Muscle of arm (tissue), 14 donors: ENCODE measurements at places on chromosomes 13 and 19. TPM values are rescaled to one million over a fixed set of nuclear protein-coding genes. Genes with fewer than 3 reads are reported as not detected.
A peak's percentile ranks its signal among the peaks of the same experiment; 100 is the strongest.

DNA sequence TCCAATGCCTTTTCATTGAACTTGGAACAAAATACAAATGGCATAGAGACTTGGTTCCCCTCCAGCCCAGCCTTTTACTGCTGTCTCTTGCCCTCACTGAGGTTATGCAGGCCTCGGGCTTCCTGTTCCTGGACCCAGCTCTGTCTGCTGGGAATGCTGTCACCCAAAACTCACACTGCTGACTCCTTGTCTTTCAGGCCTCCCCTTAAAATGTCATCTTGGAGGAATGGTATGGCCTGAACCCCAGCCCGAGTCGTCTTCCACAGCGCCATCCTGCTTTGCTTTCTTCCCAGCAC lies 9.7 kb upstream of the ANKRD10 start:
- no peak for DNase-seq

- no peak for DNase-seq
Observed at GRCh38 chr19:14004619-14005348, 1.3 kb downstream of the RFX1 start.

- DNase-seq: no peak
Observed at GRCh38 chr13:80336776-80337287, 4.1 kb downstream of the SPRY2 start.

DNA sequence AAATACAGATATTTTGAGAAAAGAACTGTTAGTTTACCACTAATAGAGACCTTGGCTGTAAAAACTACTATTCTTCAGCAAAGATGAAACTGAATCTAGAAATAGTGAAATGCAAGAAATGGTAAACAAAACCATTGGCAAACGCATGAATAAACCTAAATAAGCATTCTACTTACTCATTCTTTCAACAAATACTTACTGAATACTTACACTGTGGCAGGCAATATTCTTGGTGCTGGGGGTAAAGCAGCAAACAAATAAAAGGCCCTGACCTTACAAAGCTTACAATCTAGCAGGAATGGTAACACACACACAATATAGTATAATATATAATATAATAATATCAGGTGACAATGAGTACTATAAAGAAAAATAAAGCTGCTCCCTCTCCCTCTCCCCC lies 38.7 kb downstream of the KATNAL1 start:
- no peak for DNase-seq

SLC7A10 gene
- polyA plus RNA-seq: 7.0 TPM

PRRG2 gene
- polyA plus RNA-seq: 3.1 TPM

GRCh38 chr13:49342454-49342853 lies 94.7 kb downstream of the CDADC1 start:
- no peak for DNase-seq

DNA sequence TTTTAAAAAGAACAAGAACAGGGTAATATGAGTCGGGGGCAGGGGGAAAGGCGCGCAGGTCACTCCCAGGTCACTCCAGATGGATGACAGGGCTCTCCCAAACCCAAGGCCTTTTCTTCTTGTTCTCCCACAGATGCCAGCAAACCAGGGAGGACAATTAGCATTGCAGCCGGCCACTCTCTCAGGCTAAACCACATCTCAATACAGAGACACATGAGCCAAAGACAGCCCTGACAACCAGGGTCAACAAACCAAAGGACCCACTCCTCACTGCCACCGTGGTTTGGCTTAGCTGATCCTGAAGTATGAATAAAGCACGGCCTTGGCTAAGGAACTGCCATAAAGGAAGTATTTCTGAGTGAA lies 47.3 kb downstream of the LATS2 start:
- no peak for DNase-seq

DNA sequence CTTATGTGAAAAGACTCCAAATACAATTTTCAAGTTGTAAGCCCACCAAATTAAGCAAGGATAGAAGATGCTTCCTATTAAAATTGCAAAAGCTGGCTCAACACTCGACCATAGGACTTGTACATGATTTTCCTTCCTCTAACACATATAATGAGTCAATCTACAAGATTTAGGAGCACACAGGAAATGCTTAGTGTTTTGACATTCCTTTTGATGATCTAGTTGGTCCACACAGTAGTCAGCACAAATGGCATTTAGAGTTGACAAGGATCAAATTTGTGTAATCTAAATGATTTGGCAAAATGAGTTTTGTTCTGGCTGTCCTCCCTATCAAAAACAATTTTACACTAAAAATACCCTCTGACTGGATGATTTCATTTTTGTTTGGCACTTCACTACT lies 340.2 kb downstream of the DIAPH3 start:
- no peak for DNase-seq

DNA sequence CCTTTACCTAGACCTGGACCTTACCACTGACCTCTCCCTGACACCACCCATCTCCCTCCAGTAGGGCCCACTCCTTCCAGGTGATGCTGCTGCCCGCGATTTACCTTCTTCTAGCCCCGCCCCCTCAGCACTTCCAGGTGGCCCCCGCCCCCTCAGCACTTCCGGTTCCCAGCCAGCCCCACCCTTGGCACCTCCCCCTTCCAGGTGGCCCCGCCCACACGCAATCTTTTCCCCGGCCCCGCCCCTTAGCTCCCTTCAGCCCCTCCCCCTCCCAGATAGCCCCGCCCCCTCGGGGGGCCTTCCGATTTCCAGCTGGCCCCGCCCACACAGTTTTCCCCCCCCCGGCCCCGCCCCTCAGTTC lies 586 bp downstream of the LIG1 start:
- DNase-seq: peak; percentile 43

CD37 gene
- 20.4 TPM for polyA plus RNA-seq

- no peak for DNase-seq
Observed at GRCh38 chr13:52155177-52155576, 4.2 kb downstream of the NEK3 start.

GRCh38 chr19:16319481-16319880 lies 5.1 kb upstream of the KLF2 start:
- DNase-seq: no peak

- no peak for DNase-seq
Observed at GRCh38 chr13:109401891-109402290, 384.5 kb downstream of the IRS2 start.

DNA sequence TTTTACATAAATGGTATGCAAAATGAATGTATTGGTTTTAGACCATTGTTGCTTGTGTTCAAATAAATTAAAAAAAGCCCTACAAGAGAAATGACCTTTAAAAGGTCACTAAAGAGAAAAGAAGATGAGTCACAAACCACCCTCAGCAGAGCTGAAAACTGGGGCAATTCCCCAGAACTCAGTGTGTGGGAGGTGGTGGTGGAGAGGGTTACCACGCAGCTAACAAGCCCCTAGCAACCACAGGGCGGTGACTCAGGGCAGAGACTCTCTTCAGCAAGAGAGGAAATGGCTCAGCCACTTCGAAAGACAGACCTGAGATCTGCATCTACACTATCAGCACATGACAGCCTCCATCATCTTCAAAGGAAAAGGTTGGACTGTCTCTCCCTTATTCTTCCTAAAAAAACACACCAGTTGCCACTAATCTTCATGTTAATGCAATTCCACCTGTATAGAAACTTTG lies 29.4 kb upstream of the NDFIP2 start:
- no peak for DNase-seq

GRCh38 chr13:106475852-106476251 lies 59.6 kb downstream of the EFNB2 start:
- DNase-seq: no peak

ZNF525 gene
- 4.4 TPM for polyA plus RNA-seq

PEX11G gene
- 2.2 TPM for polyA plus RNA-seq

USHBP1 gene
- 7.5 TPM for polyA plus RNA-seq

DNA sequence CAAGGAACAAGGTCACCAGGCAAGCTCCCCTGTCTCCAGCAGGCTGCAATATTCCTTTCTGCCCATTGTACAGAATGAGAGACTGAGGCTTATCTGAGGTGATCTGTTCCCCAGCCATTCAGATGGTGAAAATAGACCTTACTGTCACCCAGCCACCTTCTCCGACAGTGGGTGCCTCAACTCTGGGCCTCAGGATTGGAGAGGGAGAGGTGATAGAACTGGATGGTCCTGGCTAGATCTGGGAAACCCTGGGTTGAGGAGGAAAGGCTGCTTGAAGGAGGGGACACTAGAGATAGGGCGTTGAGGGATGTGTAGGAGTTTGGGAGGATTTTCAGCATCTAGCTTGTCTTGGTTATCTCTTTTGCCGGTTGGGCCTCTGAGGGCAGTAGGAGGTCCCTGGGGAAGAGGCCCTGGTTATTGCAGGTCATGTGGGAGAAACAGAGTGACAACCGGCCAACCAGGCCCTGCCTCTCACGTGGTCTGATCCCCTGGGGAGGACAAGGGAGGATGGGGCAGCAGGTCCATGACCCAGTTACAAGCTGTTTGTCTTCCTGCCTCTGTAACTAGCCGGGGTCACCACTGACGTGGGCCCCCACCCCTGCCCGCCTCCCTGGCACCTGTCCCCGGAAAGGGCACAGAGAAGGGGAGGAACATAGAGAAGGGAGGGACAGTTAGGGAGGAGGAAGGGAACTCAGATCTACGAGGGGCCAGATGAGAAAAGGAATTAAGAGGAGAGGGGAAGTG lies 8.2 kb downstream of the NFIC start:
- no peak for DNase-seq

DNA sequence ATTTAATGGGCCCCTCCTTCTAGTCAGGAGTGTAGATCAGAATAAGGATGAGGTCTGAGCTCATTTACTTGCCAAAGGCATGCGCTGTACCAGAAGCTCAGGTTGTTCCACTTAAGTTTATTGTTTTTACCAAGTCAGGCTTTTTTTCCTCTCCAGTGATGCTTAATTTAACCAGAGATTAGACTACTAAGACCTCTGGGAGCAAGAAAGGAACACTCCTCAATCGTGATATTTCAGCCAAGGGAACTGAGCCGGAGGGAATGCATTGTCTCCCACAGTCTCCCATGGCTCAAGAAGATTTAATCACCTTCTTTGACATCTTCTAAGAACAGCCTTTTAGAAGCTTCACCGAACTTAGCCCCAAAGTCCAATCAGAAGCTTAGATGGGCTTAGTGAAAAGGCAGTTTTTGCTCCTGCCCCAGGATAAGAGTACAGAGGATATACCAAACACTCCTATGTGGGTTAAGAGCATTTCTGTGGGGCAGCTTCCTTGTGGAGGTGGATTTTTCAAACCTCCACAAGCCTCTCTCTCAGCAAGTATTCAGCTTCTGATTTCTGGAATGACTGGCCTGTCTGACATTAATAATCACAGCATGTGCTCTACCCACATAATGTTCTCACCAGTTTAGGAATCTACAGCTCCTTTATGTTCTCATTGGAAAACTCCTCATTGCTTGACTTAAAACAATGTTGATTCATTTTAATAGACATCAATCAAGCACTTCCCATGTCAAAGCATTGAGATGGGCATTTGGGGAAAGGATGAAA lies 322.7 kb downstream of the SUCLA2 start:
- DNase-seq: no peak

DNA sequence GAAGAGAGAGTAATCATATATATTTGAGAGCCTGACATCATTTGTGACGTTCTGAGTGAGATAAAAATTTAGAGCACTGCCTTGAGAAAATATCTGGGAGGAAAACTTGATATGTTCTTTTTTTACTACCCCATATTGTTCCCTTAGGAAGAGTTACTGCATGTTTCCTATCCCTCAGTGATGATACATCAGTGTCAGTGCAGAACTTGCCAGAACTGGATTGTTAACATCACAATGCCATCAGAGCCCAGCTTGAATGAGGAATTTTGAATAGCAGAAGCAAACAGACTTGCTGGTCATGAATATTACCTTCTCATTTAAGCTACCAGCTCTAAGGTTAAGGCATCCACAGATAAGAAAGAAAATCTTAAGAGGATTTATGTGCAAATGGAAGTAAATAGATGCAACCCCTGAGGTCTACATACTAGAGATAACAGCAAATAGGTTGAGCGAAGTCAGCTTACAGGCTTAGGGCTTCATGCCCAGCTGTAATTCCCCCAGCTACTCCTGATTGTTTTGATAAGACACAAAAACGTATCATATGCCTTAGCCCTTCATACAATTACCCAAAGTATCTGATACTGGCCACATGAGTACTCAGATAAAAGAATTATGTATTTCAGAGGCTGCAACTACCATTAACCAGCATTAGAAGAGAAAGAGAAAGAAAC lies 313.7 kb upstream of the ATXN8OS start:
- no peak for DNase-seq

- no peak for DNase-seq
Observed at GRCh38 chr13:32023698-32024097, 7.9 kb upstream of the FRY start.

ARL11 gene
- 0.38 TPM for polyA plus RNA-seq

- DNase-seq: no peak
Observed at GRCh38 chr19:12715102-12715501, 8.6 kb downstream of the TNPO2 start.

GRCh38 chr19:40588110-40588854 lies 11.6 kb downstream of the SHKBP1 start:
- no peak for DNase-seq

TMC4 gene
- 3.5 TPM for polyA plus RNA-seq

GRCh38 chr19:4374498-4375163 lies 25.7 kb downstream of the SH3GL1 start:
- no peak for DNase-seq

GRCh38 chr13:99258210-99258860 lies at the start of gene GPR18:
TSS of gene GPR18 (minus strand) at chr13:99258379. CDS start at chr13:99255872, 2,507 bp downstream.
- DNase-seq: no peak

PRSS57 gene
- 0.15 TPM for polyA plus RNA-seq

ZNF763 gene
- 2.4 TPM for polyA plus RNA-seq

DNA sequence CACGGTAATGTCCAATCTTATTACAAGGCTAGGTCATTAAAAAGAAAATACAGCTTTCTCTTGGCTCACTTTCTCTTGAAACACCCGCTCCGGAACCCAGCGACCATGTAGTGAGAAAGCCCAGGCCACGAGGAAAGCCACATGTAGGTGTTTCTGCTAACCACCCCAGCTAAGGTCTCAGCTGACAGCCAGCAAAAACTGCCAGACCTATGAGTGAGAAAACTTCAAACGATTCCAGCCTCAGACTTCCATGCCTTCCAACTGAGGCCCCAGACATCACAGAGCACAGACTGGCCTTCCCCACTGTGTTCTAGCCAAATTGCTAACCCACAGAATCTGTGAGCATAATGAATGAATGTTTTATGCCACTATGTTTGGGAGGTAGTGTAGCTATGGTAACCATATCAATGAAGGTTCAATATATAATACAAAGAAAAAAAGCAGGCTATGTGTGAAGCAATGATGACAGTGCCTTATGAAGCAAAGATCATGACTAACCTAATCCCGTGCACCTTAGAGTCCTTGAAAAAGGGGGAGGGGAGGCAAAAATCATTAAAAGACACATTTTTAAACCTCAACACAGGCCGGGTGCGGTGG lies 11.9 kb upstream of the TPTE2 start:
- no peak for DNase-seq

GRCh38 chr13:83633746-83634145 lies 248.5 kb downstream of the SLITRK1 start:
- no peak for DNase-seq

CELF5 gene
- 0.35 TPM for polyA plus RNA-seq

DNA sequence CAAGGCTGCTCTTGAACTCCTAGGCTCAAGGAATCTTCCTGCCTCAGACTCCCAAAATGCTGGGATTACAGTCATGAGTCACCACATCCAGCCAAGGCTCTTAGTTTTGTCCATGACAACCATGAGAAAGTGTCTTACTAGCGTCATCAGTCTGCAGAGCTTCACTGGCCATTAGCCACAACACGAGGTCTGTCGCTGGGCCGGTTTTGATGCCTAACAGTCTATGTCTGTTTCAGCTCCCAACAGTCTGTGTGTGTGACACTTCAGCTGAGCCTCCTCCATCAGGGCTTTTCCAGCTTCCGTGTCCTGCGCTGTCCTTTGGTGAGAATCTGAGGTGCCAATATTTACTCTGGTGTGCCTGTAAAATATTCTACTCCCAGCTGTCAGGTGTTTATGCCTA lies 47.6 kb downstream of the CEP89 start:
- no peak for DNase-seq

ZNF780B gene
- polyA plus RNA-seq: 9.8 TPM

- no peak for DNase-seq
Observed at GRCh38 chr13:49958321-49958720, 22.2 kb upstream of the SPRYD7 start.

ZIM2 gene
- polyA plus RNA-seq: 3.0 TPM
